Activated CD4-positive, CD25-positive, alpha-beta regulatory T cell treated with anti-CD3 and anti-CD28 coated beads, Interleukin-2, amount 50 U/mL, for 16 hours (primary cell): ENCODE measurements at places on chromosomes 2 and 18.

- DNase-seq: no peak
Measured at GRCh38 chr18:78416853-78417252, 562.8 kb upstream of the SALL3 start.

- DNase-seq: peak; percentile 93
Measured at GRCh38 chr2:231662028-231662810, 46.1 kb upstream of the PTMA start.

DNA sequence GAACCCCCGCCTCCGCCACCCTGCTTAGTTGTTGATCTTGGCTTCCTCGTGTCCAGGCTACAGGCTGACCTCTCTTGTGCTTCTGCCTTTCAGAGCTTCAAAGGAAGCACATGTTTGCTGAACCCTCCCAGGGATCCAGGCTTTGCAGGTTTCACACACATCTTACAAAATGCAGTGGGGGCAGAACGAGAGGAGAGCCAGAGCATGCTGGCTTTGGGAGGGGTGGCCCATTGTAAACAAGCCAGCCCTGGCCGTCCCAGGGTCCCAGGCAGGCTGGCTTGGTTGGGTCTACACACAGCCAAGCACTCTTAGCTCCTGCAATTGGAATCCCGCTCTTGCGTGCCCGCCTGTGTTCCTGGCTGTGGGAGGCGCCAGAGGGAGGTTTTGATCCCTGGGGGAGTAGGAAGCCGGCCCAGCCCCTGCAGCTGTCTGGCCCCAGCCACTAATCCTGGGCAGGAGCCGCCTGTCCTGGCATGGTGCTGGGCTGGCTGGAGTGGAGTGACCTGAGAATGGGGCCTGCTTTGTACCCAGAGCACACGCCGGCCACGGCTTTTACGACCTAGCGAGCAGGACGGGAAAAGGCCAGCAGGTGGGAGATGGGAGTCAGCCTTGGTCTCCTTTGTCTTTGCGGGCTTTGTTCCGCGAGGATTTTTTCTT, 53.9 kb downstream of the SH3BP4 start:
- no peak for DNase-seq

GRCh38 chr2:145906354-145906753, 1386.4 kb upstream of the ZEB2 start:
- no peak for DNase-seq

DNA sequence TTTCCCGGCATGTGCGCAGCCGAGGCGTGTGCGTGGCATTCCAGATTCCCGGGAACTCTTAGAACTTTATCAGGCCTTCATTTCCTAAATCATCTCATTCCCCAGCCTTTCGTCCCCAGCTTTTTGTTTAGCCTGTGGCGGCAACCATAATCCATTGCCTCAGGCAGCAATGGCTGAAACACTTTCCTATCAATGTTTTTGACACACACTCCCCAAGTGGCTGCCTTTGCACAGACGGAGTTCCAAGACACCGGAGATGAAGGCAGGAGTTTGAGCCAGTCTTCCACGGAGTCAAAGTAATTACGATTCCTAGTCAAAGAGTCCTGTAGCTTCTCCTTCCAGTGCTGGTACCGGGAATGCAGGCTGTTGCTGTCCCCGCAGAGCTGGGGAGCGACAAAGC, 64.8 kb downstream of the KCNG2 start:
- DNase-seq: no peak

- DNase-seq: no peak
Measured at GRCh38 chr2:180669016-180669415, 311.4 kb upstream of the UBE2E3 start.

DNA sequence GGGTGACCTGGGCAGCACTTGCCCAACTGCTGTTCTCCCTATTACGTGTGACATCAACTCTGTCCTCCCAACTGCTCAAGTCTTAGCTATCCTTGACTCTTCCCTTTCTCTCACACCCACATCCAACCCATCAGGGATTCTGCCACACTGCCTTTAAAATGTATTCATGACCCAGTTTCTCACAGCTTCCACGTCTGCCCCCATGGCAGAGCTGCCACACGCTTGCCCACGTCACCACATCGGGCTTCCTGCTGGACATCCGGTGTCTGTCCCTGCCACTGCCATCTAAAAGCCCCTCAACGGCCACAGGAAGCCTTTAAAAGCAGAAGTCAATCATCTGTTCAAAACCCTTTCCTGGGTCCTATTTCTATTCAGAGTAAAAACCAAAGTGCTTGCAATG, 233.1 kb upstream of the POU3F3 start:
- no peak for DNase-seq

DNA sequence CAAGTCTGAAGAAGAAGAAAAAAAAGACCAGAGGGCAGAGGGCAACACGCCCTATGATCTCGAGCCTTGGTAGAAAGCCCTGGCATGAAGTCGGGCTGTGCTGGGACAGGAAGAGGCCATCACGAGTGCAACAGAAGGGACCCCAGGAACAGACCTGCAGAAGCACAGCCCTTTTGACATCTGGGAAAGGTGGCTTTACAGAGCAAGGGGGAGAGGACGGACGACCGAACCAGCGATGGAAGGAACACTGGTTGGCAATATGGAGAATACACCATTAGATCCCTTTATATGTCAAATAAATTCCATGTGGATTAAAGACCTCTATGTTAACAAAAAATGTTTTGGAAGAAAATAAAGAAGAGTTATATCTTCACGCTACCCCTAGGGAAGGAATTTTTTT, 10.7 kb downstream of the KIF1A start:
- DNase-seq: no peak

GRCh38 chr18:5238371-5238976, 41.4 kb upstream of the AKAIN1 start:
- DNase-seq: no peak

GRCh38 chr2:40642726-40643125, 190.8 kb upstream of the SLC8A1 start:
- DNase-seq: no peak

DNA sequence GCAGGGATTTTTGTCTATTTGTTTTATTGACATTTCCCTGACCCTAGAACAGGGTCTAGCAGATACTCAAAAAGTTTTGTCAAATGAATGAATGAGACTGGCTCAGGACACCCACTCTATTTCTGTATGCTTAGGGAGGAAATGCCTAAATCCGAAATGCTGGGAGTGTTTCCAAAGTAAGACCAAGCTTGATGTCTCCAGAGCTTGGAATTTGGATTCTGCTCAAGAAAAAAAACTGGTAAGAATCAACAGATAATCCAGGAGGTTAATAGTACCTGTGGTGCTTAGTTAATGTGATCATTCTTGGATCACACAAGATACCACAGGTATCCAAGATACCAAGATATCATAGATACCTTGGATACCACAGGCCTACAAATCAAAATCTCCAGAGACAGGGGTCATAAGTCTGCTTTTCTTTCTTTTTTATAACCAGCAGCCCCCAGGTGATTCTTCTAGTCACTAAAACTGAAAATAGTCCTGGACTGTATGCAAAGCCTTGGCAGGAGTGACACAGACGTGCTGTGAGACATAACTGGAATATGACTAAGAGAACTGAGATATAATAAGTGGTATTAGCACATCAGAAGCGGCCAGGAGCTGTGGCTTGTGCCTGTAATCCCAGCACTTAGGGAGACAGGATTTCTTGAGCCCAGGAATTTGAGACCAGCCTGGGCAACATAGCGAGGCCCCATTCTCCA, 39.9 kb upstream of the SP3 start:
- no peak for DNase-seq
